ENCODE measurements at places on chromosomes 12 and 14. TPM values are rescaled to one million over a fixed set of nuclear protein-coding genes. Genes with fewer than 3 reads are reported as not detected.

Gene ANKLE2
- total RNA-seq = 40.2 TPM

Gene GALNT9
- total RNA-seq = 0.58 TPM

Gene GLIPR1L2
- total RNA-seq = 1.3 TPM

Gene SIX1
- total RNA-seq = 0.46 TPM

Gene MMP19
- total RNA-seq = 5.5 TPM

Gene TSPAN9
- 19.9 TPM for total RNA-seq

Gene ENDOU
- total RNA-seq = not detected

GRCh38 chr12:109925185-109925840 is 25.2 kb downstream of the TCHP start:
- DNase-seq = no peak

DNA sequence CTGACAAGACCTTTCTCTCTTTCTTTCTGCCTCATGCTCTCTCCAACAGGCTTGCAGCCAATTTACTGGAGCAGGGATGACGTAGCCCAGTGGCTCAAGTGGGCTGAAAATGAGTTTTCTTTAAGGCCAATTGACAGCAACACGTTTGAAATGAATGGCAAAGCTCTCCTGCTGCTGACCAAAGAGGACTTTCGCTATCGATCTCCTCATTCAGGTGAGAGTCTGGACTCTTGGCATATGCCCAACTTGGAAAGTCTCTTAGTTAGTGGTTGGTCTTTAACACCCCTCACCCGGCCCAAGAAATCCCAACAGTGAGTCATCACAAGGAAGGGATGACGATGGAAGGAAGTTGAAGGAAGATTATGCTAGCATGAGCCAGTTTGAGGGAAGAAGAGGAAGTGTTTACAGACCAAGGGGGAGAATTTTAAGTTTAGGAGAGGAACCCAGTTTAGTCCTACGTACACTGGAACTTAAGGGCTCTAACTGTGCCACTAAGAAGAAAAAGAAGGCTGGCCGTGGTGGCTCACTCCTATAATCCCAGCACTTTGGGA is 189.7 kb downstream of the ETV6 start:
- DNase-seq = no peak

GRCh38 chr12:73361156-73361863 is 1089.1 kb downstream of the TRHDE start:
- DNase-seq = no peak

DNA sequence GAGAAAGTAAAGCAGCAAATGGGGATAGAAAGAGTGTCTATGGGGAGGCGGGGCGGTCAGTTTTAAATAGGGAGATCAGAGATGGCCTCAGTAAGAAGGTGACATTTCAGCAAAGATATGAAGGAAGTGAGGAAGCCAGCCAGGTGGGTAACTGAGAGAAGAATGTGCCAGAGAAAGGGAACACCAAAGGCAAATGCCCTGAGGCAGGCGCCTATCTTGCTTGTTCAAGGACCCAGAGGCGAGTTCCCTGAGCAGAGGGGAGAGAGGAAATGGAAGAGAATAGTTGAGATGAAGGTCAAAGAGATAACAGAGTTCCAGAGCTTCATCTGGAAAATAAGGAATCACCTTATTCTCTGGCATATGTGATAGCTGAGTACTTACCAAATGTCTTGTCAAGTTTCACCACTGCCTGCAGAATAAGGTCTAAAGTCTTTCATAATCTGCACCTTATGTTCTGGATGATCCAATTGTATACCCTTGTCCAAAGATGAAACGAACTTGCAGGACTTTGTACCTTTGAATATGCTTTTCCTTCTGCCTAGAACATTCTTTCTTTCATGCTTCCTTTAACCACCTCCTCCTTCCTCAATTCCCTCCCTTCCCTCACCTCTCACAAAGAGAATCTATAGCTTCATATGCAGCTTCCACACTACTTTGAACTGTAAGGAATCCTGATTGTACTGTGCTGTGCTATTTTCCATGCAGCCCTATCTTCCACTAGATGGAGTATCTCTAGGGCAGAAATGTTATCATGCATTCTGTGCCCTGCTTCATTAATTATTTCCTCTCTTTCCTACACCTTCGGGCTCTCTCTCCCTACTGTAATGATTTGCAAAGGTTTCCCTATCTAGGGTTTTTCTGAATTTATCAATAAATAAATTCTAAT is 38.5 kb downstream of the GNPTAB start:
- no peak for DNase-seq

- no peak for DNase-seq
These were observed 64.9 kb downstream of the ETNK1 start for GRCh38 chr12:22689876-22690275.

DNA sequence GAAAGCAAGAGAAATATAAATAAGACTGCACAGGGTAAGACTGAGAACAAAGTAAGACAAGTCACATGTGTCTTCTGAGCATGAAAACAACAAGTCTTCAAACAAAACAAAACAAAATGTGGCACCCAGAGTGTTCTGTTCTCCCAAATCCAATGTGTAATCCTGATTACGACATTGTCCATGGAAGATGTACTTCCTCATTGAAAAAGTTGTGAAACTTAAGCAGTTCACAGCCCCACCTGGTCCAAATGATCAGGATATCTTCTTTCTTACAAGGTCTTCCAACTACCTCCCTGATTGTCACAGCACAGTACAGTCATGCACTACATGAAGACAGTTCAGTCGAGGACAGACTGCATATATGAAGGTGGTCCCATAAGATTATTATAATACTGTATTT is 23.3 kb upstream of the NEK9 start:
- DNase-seq = no peak

DNA sequence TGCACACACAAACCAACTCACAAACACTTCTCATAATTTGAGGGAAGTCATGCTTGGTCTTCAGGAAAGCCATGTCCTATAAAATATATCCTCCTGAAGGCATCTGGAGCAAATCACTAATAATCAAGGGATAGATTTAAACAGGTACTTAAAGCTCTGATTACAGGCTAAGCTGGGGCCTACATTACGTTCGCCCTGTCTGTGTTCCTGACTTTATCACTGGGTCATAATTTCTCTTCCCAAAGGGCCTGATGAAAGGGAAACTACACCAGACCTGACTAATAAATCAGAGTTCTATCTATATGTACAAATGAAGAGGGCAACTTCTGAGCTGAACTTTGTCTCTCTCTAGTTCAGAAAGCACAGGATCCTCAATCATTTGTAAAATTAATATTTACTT is 43.9 kb upstream of the RASSF8 start:
- no peak for DNase-seq

DNA sequence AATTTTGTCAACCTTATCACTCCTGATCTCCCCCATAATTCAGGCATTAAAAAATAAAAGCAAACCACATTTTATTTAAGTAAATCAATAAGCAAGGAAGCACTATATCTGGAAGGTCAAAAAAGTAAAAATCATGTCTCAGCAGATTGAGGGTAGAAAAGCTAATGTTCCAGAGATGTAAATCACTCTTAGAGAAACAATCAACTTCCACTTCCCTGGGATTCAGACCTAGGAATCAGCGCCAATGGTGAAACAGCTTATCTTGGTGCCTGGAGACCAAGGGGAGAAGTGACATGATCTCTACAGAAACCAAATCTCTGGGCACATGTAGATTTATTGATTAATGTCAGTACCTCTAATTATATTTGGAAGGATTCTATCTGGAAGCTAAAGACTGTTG is 10.9 kb upstream of the SNX6 start:
- no peak for DNase-seq
